ENCODE measurements at places on chromosomes 6 and 20.

DNA sequence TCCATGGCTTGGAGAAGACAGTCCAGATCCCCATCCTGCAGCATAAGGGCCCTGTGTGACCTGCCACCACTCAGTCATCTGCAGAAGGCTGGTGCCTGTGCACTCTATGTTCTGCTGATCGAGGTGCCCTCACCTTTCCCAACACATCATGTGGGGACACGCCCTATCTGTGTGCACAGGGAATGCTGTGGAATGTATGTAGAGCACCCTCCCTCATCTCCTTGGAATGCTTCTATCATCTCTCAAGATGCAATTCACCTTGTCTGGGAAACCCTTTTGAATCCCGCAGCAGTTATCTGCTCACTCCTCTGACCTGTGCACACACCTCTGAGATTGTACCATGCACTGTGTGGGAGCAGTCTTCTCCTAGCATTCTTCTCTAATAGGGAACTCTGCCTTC is 207.2 kb upstream of the SSTR4 start:
- no peak for DNase-seq

GRCh38 chr20:19969507-19970255 is 47.5 kb upstream of the NAA20 start:
- no peak for DNase-seq

- no peak for DNase-seq
These were observed 56.5 kb downstream of the ARMC2 start for GRCh38 chr6:108904741-108905140.

GRCh38 chr20:24638591-24639548 is 169.4 kb downstream of the SYNDIG1 start:
- no peak for DNase-seq
